Tibial nerve (tissue), 4 donors: ENCODE measurements at places on chromosomes 1 and 21. TPM values are rescaled to one million over a fixed set of nuclear protein-coding genes. Genes with fewer than 3 reads are reported as not detected.

Gene CLCC1
- total RNA-seq = 29.7 TPM

Gene NMNAT2
- total RNA-seq = 1.7 TPM

DNA sequence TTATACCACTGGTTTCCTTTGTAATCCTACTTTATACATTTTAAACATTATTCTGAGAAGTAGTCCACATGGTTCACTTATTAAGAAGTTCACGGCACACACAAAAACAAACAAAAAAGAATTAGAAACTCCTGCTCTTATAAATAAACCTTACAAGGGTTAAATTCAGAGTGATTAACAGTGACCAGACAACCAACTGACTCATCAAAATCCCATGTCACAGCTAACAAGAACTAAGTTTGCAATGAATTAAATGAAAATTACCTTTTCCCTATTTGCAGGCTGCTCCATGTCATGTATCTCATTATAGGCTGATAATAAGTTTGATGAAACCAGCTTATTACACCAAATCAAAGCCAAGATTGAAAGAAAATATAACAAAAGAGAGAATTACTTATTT is 77.5 kb downstream of the PUM1 start:
- DNase-seq = no peak

GRCh38 chr1:101993710-101994109 is 3.0 kb downstream of the OLFM3 start:
- no peak for DNase-seq

DNA sequence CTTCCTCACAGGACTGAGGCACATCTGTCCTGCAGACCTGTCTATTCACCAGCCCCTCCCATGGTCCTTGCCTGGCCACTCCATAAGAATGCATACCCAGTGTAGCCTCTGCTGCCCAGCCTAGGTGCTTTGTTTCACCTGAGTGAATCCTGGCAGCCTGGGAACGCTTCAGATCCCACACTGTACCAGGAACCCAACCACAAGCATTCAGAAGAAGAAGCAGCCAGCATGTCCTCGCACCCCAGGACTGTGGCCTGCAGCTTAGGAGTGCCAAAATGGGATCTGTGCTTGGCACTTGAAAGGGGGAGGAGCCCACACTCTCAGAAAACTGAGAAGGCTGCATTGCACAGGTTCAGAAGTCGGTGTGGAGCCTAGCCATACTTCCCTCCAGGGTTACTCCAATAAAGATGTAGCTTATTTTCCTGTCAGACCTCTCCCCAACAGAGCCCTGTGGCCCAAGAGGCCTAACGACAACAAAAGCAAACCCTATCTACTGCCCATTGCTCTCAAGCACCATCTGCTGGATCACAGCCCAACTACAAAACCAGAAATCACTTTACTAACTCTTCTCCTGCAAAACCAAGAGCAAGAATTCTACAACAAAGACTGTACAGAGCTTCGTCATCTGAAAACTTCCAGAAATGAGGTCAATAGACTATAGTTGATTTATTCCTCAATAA is 923.1 kb upstream of the NEGR1 start:
- no peak for DNase-seq
